ENCODE measurements at places on chromosomes 3 and 15.

GRCh38 chr3:72137865-72138861 is 353.2 kb upstream of the PROK2 start:
- DNase-seq, result no peak

- no peak for DNase-seq
These were observed 64.1 kb downstream of the BTD start for GRCh38 chr3:15665510-15666150.

DNA sequence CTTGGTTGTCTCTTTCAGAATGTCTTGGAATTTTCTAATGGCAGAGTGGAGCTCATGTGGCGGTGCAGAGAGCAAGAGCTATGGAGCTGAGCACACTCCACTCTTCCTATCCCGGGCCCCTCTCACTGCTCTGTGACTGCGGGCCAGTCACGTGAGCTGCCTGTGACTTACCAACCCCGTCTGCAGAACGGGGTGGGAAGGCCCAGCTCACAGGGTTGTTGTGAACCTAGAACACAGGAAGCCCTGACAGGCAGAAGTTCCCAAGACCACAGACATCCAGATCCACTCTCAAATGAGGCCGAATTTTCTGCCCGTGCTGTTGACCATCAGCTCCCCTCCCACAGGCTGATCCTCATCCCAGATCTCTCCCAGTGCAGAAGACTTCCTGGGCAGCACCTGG is 35.5 kb upstream of the PLXNA1 start:
- DNase-seq, result no peak

DNA sequence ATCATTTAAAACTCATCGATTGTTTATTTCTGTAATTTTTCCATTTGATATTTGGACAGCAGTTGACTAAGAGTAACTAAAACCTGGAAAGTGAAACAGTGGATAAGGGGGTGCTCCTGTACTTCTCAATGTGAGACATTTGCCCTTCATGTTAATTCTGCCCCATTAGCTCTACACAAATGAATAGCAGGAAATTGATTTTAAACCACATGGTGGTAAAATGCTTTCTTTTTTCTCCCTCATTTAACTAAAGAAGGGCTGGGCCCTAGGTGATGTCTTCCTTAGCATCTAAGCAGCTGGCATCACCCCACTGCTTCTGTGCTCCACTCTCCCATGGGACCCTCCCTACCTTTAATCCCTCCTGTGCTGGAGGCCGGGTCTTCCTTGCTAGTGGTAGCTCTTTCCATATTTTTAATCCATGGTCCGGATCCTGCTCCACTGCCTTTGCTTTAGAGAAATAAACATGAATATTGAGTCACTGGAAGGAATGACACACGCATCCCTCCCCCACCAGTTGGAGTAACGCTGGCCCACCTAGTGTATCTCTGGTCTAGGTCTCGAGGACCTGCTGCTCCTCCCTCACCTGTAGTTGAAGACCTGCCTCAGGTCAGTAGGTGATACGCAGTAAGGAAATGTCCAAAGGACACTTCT is 30.2 kb upstream of the LAMP3 start:
- DNase-seq, result no peak

GRCh38 chr3:178420033-178420432 is 116.2 kb upstream of the KCNMB2 start:
- no peak for DNase-seq

DNA sequence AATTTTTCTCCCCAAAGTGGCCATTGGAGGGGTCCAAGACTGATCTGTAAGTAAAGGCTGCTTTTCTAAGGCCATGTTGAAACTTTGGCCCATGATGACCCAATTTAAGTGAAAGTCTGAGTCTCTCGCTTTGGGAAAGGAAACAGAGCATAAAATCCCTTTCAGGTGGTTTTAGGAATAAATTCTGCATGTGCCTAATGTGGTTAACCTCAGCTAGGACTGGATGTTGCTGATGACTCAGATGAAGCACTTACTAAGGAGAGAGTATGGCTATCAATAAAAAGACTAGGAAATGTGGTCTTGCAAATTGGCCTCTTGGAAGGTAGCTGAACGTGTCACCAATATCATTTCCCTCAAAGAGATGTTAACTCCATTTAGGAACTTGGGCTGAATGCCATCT is 458.5 kb downstream of the AGBL1 start:
- no peak for DNase-seq
